ENCODE measurements at places on chromosomes 16 and 17.

DNA sequence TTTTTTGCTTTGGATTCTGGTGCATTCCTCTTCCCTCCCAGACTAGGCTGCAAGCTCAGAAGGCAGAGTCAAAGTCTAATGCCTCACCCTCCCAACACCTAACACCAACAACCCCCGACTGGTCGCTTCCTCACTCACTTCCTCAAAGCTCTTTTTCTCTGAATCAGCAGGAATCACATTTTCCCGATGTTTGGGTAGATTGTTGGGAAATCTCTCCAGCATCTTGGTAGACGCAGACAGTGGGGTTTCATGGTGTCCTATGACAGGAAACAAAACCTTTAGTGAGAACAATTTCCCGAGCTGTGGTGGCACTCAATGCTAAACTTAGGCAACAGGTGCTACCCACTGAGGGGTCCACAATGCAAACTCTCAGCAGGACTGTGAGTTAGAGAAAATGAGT is 39.9 kb upstream of the ICAM2 start:
- H3K27me3 ChIP-seq, result no peaks in the 10 kb centered on the region
- no peaks in the 10 kb centered on the region for H3K36me3 ChIP-seq
- H3K4me3 ChIP-seq, result no peak overlapping the region
- DNase-seq, result no peak

DNA sequence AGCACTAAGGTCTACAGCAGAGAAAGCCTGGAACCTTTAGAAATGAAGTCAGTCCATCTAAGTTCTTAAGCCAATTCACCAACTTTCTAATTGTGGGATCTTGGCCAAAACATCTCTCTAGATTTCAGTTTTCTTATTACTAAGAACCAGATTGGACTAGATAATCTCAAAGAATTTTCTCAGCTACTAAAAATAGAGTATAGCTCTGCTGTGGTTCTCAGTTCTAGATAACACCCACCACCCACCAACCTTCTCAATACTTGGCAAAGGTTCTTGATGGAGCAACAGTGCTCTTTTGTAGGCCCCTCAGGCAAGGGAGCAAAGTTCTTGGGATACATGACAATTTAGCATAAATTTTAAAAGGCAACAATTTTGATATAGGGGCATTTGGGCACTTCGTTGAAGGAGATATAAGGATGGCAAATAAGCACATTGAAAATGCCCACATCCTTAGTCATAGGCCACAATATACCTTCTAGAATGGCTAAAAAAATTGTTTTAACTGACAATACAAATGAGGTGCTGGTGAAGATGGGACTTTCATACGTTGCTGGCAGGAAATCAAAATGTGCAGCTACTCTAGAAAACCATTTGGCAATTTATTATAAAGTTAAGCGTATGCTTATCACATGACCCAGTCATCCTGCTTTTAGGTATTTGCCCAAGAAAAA is 74.4 kb upstream of the TMEM132E start:
- H3K4me3 ChIP-seq, result no peak overlapping the region
- H3K4me1 ChIP-seq, result no peaks in the 10 kb centered on the region
- H3K27ac ChIP-seq, result no peak overlapping the region
- no peaks in the 10 kb centered on the region for H3K27me3 ChIP-seq
- DNase-seq, result no peak

DNA sequence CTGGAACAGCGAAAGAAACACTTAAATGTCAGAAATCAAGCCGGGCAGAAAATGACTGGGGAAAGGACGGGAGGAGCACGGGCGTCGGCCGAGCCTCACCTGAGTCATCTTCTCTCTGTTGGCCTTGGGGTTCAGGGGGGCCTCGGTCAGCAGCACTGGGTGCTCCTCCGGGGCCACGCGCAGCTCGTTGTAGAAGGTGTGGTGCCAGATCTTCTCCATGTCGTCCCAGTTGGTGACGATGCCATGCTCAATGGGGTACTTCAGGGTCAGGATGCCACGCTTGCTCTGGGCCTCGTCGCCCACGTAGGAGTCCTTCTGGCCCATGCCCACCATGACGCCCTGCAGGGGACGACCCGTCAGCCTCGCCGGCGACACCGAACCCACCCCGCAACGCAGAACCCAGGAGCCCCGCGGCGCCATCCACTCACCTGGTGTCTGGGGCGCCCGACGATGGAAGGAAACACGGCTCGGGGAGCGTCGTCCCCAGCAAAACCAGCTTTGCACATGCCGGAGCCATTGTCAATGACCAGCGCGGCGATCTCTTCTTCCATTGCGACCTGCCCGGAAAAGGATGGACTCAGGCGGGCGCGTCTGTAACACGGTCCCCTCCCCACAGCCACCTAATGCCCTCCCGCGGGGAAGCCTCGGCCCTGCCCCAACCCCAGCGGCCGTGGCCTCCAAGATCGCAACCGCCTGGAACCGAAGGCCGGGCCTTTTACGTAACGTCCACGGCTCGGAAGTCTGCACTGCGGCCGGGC is 616 bp downstream of the ACTG1 start:
- H3K27me3 ChIP-seq, result no peaks in the 10 kb centered on the region
- peak overlapping the region; percentile 86 for H3K27ac ChIP-seq
- H3K36me3 ChIP-seq, result no peaks in the 10 kb centered on the region

DNA sequence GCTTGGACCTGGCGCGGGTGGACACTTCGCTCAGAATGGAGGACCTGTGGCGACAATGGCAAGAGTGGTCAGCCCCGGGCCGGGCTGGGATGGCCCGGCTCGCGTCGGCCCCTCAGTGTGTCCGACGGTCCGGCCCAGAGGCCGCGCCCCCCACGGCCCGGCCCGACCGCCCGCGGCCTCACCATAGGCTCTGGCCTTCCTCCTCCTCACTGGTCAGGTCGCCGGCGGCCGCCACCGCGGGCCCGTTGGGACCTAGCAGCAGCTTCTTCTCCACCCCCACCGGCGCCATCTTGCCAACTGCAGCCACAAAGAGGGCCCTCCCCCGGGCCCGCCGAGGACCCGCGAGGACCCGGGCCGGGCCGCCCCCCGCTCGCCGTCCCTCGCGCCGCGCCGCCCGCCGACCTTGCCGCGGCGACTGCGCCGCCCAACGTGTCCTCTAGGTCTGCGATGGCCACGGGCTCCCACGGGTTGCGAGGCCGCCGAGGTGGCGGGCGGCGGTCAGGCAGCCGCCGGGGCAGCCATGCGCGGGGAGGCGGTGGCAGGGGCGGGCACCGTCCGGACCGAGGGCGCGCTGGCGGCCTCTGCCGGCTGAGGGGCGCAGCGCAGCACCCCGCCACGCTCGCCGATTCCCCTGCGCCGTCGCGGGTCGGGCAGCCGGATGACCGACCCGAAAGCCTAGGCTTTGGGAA is at the start of gene DYNC1LI2:
Gene DYNC1LI2 (minus strand): TSS at position 307 of the 689 bp plus-strand sequence. CDS start 18 bp downstream, at position 289.
- peaks cover 24% of the 10 kb centered on the region for H3K36me3 ChIP-seq
- peak; percentile 57 for DNase-seq
- peak within 1 kb of the TSS; percentile 93 for H3K27ac ChIP-seq

DNA sequence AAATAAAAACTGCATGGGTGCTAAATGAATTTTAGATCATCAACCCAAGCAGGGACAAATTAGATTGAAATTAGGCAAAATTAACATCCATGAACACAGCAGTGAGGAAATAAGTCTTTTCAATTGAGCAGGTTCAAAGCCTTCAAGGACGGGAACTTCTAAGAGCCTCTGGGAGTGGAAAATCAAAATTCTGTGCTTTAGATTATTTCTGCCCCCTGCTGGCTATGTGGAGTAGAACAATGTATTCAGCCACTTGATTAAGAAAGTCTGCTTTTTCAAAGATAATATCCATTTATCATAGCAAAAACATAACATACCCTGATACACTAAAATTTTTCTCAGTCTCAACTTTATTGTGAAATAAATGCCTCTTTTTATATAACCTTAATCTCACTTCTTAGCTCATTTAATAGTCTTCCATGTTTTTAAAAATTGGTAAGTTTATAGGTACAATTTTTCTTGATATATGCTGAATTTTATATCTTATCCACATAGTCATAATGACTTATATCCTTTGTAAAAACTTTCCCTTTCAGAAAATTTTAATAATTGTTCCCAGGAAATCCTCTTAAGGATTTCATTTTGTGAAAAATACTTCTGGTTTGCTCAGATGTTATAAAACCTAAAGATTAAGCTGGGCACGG is 28.1 kb upstream of the NOL11 start:
- no peak overlapping the region for H3K4me3 ChIP-seq
- H3K4me1 ChIP-seq, result no peaks in the 10 kb centered on the region
- no peak for DNase-seq
- H3K27ac ChIP-seq, result no peak overlapping the region
- H3K27me3 ChIP-seq, result no peaks in the 10 kb centered on the region
- H3K36me3 ChIP-seq, result no peaks in the 10 kb centered on the region

- peak overlapping the region; percentile 83 for H3K4me3 ChIP-seq
- peak overlapping the region; percentile 93 for H3K27ac ChIP-seq
- DNase-seq, result no peak
Measured at GRCh38 chr17:35586569-35587073, 501 bp upstream of the AP2B1 start.

DNA sequence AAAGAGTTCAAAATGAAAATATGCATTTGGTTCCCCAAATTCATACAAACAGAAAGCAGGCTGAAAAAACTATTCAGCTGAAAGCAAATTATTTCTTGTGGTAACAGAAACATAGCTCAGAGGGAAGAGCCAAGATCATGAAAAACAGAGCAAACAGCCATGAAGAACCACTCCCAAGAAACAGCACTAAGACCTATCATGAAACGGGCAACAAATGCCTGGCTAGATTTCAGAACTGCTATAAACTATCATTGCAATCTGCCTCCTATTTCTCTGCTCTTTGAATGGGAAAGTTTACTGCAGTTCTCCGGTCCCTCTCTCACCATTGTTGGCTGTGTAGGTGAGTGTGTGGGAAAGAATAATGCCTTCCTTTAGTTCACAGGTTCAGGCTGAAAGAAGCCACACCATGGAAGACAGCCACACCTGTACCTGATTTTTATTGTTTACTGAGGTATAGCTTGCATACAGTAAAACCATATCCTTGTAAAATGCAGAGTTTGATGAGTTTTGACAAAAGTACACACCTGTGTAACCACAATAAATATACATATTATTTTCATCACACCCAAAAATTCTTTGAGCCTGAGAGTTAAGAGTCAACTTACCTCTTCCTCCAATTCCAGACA is 48.2 kb downstream of the CEP112 start:
- H3K36me3 ChIP-seq, result no peaks in the 10 kb centered on the region
- H3K4me3 ChIP-seq, result no peak overlapping the region
- no peaks in the 10 kb centered on the region for H3K27me3 ChIP-seq
- H3K27ac ChIP-seq, result no peak overlapping the region

GRCh38 chr16:76639685-76640289 is 362.6 kb downstream of the CNTNAP4 start:
- H3K27ac ChIP-seq, result no peak overlapping the region
- no peaks in the 10 kb centered on the region for H3K36me3 ChIP-seq
- no peak for DNase-seq
- no peaks in the 10 kb centered on the region for H3K4me1 ChIP-seq
- no peaks in the 10 kb centered on the region for H3K27me3 ChIP-seq
- H3K4me3 ChIP-seq, result no peak overlapping the region

DNA sequence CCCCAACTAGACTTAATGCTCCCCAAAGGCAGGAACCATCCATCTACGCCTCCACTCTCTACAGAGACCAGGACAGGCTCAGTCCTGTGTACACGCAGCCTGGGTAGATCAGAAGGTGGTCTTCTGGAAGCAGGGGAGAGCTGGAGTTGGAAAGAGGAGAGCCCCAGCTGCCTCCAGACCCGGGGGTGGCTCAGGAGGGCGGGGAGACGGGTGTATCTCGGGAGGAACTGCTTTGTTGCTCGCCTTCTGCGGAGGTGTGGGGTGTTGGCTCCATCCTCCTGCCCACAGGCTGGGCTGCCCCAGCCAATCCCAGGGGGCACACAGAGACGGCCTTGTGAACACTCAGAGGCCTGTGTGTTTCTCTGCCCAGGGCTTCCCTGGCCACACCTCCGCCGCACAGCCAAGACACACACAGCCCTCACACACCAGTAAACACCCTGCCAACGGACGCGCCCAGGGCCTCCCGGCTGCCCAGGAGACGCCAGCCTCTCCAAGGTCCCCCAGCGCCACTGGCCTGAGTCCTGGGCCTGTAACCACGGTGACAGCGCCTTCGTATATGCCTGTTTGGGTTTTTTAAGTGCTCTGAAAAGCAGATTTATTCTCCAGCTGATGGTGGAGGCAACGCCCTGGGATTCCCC is 143.4 kb upstream of the CDC42EP4 start:
- H3K27me3 ChIP-seq, result no peaks in the 10 kb centered on the region
- H3K4me3 ChIP-seq, result no peak overlapping the region
- DNase-seq, result no peak
- H3K27ac ChIP-seq, result no peak overlapping the region
- no peaks in the 10 kb centered on the region for H3K4me1 ChIP-seq

DNA sequence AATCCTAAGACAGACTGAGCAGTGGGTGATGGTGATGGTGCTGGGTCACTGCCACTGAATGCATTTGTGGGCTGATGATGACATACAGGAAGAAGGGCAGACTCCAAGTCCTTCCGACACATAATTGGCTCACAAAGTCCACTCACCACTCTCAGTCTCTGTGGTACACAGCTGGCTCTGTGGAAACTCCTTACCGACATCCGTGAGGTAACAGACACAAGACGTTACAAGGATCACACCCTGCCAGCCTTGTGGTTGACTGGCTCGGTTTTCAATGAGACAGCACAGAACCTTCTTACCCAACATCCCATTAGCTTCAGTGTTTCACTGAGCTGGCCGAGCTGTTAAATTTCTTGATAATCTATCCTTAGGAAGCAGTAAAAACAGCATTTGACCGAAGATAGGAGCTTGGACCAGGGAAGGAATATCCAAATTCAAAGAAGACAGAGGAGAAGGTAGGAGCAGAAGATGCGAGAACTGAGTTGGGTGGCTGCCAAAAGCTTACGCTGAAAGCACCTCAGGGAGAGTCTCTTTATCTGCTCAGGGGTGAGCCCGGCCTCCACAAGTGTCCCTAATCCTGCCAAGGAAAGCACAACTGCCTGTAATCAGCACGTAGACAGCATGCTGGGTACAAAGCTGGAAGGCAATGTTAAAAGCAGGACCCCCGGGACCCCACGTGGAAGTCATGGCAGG is 5.5 kb upstream of the MXRA7 start:
- no peak overlapping the region for H3K4me3 ChIP-seq
- peak overlapping the region; percentile 66 for H3K27ac ChIP-seq
- peak; percentile 78 for DNase-seq
- no peaks in the 10 kb centered on the region for H3K27me3 ChIP-seq

DNA sequence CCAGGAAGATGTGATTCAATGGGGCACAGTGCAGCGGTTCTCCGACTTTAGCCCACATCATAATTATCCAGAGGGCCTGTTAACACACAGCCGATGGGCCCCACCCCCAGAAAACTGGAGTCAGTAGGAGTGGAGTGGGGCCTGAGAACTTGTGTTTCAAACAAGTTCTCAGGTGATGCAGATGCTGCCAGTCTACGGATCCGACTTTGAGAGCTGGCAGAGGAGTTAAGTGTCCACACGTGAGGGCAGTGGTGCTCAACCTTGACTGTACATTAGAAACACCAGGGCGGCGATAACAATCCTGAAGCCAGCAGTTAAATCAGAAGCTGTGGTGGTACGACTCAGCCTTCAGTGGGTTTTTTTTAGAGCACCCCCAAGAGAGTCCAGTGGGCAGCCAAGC is 75.0 kb downstream of the GPRC5B start:
- no peak overlapping the region for H3K4me3 ChIP-seq
- no peaks in the 10 kb centered on the region for H3K27me3 ChIP-seq
- no peaks in the 10 kb centered on the region for H3K36me3 ChIP-seq
- peak overlapping the region; percentile 81 for H3K27ac ChIP-seq
- peak; percentile 50 for DNase-seq
- H3K4me1 ChIP-seq, result peaks cover 24% of the 10 kb centered on the region
